PC-9 (cell line): ENCODE measurements at places on chromosomes 3 and 15. TPM values are rescaled to one million over a fixed set of nuclear protein-coding genes. Genes with fewer than 3 reads are reported as not detected.

DNA sequence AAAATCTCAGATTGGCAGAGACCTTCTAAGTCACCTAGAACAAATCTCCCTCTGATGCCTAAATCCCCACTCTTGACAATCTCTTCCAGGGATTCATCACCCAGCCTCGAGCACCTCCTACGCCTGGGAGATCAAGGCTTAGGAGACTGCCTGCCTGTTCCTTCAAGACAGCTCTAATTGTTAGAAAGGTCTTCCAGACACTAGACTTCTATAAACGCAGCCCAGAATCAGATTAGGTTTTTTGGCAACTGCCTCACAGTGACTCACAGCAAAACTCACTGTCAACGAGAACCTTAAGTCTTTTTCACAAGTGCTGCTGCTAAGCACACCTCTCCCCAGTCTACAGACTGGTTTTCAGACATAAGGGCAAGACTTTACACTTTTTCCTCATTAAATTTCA, 23.1 kb downstream of the SRGAP3 start:
- DNase-seq, result peak; percentile 52

P2RY1 gene
- total RNA-seq, result 0.88 and 1.2 TPM in 2 replicates

DNA sequence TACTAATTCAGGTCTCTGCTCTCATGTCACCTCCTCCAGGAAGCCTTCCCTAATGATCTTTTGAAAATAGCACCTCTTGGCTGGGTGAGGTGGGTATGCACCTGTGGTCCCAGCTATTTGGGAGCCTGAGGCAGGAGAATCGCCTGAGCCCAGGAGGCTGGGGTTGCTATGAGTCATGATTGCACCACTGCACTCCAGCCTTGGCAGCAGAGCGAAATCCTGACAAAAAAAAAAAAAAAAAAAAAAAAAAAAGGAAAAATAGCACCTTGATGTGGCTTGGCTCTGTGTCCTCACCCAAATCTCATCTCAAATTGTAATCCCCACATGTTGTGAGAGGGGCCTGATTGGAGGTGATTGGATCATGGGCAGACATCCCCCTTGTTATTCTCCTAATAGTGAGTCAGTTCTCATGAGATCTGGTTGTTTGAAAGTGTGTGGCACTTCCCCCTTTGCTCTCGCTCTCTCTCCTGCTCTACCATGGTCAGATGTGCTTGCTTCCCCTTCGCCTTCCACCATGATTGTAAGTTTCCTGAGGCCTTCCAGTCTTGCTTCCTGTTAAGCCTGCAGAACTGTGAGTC, 11.2 kb upstream of the RNU6-1 start:
- peak; percentile 39 for DNase-seq

CCR9 gene
- not detected in 2 replicates for total RNA-seq

- DNase-seq, result no peak
These were observed 41.3 kb upstream of the GRIP2 start for GRCh38 chr3:14581334-14582044.

DNA sequence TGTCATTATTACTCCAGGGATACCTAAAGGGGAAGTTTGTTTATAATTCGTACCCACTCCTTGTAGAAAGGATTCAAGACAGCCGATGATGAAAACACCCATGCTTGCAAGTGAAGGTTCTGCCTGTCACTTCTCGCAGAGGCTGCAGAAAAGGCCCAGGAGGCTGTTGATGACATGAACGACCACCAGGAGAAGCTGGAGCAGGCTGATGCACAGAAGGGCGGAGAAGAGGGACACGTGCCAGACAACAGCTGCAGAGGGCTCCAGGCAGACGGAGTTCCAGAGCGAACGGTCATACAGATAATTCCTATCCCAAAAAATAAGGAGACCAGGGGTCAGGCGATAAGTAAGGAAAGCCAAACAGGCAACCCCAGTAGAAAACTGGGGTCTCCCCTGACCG, 5.7 kb upstream of the DYNLT2B start:
- DNase-seq, result no peak

MME gene
- total RNA-seq, result 1.7 and 2.1 TPM in 2 replicates

DNA sequence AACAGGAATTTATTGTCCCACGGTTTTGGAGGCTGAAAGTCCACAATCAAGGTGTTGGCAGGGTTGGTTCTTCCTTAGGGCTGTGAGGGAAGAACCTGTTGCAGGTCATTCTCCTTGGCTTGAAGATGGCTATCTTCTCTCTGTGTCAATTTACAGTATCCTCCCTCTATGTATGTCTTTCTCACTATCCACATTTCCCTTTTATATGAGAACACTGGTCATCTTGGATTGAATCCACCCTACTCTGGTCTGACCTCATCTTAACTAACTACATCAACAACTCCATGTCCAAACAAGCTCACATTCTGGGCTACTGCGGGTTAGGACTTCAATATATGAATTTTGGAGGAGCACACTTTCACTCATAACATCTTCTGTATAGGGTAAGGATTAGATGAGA, 61.9 kb downstream of the CLDN1 start:
- no peak for DNase-seq

DNA sequence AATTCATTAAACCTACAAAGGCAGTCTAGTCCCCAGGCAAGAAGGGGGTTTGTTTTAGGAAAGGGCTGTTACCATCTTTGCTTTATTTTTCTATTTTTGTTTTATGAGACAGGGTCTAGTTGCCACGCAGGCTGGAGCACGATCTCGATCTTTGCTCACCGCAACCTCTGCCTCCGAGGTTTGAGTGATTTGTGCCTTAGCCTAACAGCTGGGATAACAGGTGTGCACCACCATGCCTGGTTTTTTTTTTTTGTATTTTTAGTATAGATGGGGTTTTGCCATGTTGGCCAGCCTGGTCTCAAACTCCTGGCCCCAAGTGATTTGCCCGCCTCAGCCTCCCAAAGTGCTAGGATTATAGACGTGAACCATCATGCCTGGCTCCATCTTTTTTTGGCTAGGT, 4.9 kb downstream of the HIGD1A start:
- no peak for DNase-seq

RGMA gene
- total RNA-seq, result 3.3 and 3.6 TPM in 2 replicates

DNA sequence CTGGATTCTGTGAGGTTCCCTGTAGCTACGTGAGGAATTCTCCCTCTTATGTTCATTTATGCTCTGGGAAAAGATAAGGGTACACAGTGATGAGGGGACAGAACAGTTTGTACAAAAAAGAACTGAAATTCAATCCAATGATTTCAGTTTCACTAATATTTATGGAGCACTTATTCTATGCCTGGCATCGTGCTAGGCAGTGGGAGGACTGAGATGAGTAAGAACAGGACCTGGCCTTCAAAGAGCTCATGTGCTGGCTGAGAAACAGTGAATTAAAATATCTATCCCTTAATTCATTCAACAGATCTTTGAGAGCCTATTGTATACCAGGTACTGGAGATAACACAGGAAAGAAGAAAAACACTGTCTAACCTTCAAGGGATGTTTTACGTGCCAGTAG, 22.2 kb downstream of the SSR3 start:
- DNase-seq, result no peak

GRCh38 chr3:11481556-11481955, 162.2 kb downstream of the VGLL4 start:
- DNase-seq, result no peak

DNA sequence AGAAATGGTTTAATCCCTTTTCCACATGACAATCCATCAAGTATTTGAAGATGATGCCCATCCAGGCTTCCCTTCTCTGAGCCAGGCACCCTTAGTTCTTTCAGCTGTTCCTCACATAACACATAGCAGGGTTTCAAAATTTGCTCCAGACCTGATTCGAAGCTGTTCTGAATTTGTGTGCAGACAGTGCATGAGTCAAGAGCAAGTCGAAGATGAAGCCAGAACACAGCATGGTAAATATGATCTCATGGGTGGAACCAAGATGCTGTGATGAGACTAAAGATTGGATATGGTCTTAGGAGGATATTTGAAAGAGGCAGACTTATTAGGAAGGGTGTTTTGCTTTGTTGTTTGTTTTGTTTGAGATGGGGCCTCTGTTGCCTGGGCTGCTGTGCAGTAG, 32.6 kb upstream of the PDE8A start:
- DNase-seq, result no peak

DNA sequence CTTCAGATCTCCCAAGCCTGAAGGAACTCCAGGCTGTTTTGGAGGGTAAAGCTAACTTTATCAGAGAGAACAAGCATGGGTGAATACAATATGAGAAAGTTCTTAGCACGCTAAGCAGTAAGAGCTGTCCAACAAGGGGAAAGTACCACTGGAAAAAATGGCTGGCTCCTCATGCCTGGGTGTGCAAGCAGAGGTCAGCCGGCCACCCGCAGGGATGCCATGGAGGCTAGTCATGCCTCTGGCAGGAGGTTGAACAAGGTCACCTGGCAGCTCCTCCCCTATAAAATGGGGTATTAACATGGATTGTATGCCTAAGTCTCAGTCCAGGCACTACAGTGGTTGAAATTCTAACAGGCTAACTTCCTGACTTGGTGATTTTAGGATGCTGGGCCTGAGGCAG, 75.4 kb upstream of the SLC6A1 start:
- no peak for DNase-seq

DNA sequence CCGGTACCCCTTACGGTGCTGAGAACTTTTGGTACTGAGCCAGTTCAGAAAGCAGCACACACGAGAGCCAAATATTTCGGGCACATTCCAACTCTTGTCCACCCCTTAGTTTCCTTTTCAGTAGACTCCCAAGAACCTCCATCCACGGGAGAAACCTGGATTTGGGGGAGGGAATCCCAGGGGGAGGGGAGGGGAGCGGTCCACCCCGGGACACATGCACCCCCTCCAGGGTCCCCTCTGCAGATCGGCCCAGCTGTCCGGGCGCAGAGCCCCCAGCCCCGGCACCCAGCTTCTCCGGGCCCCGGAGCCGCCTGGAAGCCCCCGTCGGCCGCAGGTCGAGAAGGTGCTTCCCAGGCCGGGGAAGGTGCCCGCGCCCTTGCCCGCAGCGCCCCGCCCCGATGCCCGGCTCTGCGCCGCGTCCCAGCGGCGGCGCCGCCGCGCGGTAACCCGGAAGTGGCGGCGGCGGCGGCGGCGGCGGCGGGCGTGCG, 455 bp upstream of the ABHD17C start:
- DNase-seq, result no peak

GRCh38 chr3:133663569-133664313, 2.0 kb upstream of the TOPBP1 start:
- DNase-seq, result peak; percentile 49

DNA sequence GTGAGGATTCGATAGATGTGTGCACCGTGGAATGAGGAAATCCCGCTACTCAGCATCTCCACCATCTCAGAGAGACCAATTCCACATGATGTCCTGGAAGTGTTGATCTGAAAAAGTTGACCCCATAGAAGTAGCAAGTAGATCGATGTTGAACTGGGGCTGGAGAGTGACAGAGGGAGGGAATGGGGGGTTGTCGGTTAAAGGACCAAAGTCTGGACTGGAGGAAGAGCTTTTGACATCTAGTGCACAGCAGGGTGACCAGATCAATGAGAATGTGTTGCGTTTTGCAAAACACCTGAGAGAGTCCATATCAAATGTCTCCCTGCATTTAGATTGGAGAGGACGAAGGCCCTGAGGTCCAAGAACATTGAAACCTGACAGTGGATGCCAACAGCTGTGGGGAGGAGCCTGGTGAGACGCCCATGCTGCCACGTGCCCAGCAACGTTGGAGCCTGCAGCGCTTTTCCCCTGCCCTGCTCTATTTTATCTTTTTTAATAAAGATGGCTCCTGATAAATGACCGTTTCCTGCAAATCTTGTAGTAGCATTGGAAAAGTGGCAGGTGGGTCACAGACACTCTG, 30.1 kb upstream of the RPL32 start:
- no peak for DNase-seq

CERS3 gene
- not detected in 2 replicates for total RNA-seq

AMIGO3 gene
- total RNA-seq, result 1.0 TPM in 1 of 2 replicates, not detected in the other

GRCh38 chr3:48634661-48635221, 520 bp downstream of the SLC26A6 start:
- DNase-seq, result no peak

GRCh38 chr3:151142929-151143328, 57.5 kb downstream of the MED12L start:
- no peak for DNase-seq
